Amygdala (tissue), 56 donors: ENCODE measurements at places on chromosomes 11 and 22.

GRCh38 chr11:13669544-13670488 lies 1.3 kb downstream of the FAR1 start:
- DNase-seq = no peak

GRCh38 chr11:1130276-1131032 lies 27.3 kb upstream of the MUC5AC start:
- no peak for DNase-seq

DNA sequence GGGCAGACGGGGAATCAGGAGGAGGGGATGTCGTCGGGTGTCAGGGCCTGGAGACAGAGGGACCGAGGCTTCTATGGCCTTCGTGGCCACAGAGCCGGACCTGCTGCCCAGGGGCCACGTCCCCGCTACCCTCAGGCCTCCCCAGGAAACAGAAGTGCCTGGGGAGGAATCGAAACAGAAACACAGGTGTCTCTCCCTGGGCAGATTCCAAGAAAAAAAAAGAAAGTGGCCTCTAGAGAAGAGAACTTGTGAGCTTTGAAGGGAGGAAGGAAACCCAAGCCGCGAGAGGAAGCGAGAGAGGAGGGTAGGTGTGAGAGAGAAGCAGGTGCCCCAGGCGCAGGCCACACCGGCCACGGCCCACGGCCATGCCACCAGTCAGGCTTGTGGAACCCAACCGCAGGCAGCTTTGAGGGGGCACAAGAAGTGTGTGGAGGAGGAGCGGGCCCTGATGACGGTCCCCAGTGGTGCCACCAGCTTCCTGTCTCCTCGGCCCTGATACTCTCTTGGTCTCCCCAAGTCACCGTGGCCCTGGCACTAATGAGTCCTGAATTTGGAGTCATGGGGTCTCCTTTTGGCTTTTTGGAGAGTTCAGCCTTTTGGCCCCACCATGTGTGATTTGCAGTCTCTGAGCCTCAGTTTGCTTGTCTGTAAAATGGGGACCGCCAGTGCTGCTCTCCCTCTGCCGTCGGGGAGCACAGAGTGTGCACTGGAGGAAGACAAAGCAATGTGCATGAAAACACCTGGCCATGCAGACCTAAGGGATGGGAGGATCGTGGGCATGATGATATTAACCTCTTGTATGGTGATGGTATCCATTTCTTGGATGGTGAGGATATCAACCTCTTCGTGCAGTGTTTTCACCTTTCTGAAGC lies 25.2 kb downstream of the LIF start:
- no peak for DNase-seq

- no peak for DNase-seq
These were observed 12.0 kb downstream of the ALG8 start for GRCh38 chr11:78127403-78127802.

GRCh38 chr11:18624161-18624560 lies 10.0 kb downstream of the SPTY2D1 start:
- no peak for DNase-seq

DNA sequence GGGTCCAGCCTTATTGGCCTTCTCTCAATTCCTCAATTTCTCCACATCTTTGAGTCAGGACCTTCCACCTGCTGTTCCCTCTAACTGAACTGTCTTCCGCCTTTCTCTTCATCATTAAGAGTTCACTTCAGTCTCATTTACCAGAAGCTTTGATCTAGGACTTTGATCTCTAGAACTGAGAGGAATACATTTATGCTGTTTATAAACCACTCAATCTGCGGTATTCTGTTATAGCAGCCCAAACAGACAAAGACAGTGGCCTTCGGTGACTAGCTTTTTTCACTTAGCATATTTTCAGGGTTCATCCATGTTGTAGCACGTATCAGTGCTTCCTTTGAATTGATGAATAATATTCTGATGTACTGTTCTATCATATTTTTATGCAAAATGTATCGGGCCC lies 10.5 kb downstream of the CLPB start:
- DNase-seq = no peak

GRCh38 chr11:31509051-31509428 lies 382 bp downstream of the IMMP1L start:
- DNase-seq = no peak

- no peak for DNase-seq
These were observed 139.9 kb downstream of the C11orf91 start for GRCh38 chr11:33560729-33561128.

- no peak for DNase-seq
These were observed 49.1 kb downstream of the RTN4R start for GRCh38 chr22:20218987-20219386.

GRCh38 chr22:45278125-45278524 lies 6.6 kb upstream of the UPK3A start:
- DNase-seq = no peak

DNA sequence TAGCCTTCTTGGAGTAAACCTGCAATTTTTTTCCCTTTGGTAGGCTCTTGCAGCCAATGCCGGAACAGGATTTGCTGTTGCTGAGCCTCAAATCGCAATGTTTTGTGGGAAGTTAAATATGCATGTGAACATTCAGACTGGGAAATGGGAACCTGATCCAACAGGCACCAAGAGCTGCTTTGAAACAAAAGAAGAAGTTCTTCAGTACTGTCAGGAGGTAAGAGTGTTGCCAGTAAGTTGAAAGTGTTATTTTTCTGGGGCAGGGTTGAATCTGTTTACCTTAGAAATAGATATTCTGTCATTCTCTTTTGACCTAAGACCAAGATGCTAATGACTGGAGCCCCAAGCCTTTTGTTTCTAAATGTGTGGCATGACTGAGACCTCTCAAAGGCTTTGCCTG lies 39.7 kb downstream of the APLP2 start:
- no peak for DNase-seq

DNA sequence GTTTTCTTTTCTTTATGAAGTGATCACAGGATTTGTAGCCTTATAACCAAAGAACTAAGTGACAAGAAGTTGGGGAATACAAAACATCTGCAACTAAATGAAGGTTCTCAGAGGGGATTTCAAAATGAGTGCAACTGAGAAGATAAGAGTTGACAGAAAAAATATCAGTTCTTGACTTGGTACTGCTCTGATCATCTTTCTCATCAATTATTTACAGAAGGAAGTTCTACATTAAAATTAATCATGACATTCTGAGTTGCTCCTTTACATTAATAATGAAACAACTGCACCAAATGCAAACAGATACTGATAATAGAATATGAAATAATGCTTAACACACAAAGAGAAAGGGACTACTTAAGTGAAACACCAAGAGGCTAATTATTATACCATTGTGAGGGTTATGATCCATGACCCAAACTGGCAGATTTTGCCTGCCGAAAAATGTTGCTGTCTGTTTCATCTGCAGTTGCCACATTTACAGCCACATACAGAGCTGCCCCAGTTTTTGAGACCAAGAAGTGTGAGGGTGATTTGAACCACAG lies 561.9 kb upstream of the ANO5 start:
- DNase-seq = no peak

- no peak for DNase-seq
These were observed 8.1 kb downstream of the SHANK2 start for GRCh38 chr11:71244116-71244810.

DNA sequence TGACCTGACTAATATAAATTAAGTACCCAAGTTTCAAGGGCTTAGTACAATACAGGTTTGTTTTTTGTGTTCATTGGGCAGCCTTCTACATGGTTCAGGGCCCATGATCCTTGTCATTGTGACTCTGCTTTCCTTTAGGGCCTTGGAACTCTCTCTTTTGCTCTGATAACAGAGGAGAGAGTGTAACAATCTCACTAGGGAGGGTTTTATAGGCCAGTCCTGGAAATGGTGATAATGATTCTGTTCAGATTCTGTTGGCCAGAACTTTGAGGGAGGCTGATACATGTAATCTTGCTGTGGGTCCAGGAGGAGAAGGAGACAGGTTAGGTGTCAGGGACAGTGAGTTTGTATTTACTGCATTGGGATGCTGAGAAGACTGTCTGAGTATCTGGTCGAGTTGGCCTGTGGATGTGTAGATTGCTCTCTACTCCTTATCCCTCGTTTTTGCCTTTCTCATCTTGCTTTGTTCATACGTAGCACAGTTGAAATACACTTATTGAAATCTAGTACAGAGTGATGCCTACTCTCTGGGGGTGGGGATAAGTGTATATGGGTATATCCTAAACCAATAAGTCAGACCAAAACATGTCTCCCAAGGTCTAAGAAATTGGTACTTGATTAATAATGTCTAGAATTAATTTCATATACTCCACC lies 37.5 kb upstream of the HEPHL1 start:
- no peak for DNase-seq

GRCh38 chr11:11973866-11974265 lies 34.6 kb downstream of the DKK3 start:
- DNase-seq = no peak

- DNase-seq = no peak
These were observed 15.4 kb downstream of the TENM4 start for GRCh38 chr11:79425463-79425862.

- peak; percentile 88 for DNase-seq
These were observed 269.9 kb upstream of the SORL1-AS1 start for GRCh38 chr11:121722431-121723245.

- no peak for DNase-seq
These were observed 6.3 kb upstream of the SYCE3 start for GRCh38 chr22:50569041-50569459.

DNA sequence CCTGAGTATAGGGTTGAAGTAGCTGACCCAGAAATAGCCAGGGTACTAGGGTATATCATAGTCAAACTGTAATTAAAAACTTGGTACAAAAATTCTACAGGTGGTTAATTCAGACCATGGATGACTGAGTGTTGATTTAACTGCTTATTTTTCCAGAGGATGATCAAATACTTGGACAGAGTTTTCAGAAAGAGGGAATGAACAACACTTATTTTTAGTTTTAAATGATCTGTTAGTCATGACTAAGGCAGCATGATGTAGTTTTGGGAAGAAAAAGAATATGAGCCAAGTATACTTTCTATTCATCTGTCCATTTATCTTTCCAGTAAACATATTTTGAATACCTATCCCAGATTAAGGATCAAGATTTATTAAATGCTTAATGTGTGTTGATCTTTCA lies 19.8 kb upstream of the CCDC89 start:
- DNase-seq = no peak

DNA sequence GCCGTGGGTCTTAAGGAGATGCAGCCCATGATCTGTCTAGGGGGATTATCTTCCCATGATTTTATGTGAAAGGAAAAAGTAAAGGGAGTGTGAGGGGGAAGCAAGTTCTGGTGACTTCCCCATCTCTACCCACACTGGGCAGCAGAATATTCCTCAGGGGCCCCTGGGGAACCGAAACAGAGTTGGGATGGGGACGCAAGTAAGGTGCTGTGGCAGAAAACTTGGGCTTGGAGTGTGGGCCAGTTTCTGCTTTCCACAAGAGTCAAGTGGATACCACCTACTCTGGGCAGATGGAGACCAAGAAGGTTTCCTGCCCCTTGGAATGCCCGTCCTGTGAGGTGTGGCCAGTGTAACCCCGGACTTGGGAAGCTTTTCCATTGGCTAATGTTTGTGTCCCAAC lies 64.4 kb downstream of the SGSM3 start:
- DNase-seq = no peak

DNA sequence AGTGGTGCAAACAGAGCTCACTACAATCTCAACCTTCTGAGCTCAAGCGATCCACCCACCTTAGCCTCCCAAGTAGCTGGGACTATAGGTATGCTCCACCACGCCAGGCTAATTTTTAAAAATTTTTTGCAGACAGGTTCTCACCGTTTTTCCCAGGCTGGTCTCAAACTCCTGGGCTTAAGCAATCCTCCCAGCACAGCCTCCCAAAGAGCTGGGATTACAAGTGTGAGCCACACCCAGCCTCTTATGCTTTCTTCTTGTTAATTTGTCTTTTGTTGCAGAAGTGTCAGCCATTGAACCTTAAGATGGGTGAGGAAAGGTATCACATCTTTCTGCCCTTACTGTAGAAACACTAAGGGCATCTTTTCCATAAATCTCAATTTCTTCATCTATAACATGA lies 34.9 kb downstream of the DENND5A start:
- DNase-seq = no peak

DNA sequence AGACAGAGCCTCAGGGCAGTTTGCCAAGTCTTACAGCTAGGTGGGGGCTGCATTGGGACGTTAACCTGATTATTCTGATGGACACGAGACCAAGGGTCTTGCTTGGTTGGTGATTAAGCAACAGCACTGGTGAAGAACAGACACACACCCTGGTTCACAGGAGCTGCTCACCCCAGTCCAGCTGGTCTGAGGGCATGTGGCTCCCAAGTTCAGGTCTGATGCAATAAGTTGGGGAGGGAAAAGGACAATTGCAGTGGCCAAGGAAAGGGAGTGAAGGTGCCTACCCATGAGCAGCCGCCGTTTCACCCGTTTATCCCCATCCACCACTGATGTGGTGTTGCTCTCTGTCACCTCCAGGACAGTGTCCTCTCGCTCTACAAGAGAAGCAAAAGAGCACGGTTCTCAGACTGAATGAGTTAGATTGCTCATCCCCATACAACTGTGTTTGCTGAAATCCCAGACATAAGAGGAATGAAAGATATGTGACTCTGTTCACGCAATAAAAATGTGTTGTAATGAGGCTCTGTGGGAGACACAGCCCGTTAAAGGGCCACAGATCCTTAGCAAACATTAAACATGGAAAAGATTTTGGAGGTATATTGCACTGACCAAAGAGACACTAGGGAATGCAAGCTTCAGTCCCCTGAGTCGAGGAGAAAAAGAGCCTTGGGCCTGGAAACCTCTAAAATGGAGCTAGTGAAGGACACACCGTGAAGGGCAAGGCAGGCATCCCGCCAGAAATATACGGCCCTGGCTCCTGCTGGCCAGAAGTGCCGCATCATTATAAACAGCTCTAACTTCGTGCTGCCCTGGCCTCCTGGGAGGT lies 25.6 kb downstream of the SCUBE2 start:
- no peak for DNase-seq

GRCh38 chr11:12086271-12087074 lies 23.9 kb upstream of the MICAL2 start:
- DNase-seq = no peak

DNA sequence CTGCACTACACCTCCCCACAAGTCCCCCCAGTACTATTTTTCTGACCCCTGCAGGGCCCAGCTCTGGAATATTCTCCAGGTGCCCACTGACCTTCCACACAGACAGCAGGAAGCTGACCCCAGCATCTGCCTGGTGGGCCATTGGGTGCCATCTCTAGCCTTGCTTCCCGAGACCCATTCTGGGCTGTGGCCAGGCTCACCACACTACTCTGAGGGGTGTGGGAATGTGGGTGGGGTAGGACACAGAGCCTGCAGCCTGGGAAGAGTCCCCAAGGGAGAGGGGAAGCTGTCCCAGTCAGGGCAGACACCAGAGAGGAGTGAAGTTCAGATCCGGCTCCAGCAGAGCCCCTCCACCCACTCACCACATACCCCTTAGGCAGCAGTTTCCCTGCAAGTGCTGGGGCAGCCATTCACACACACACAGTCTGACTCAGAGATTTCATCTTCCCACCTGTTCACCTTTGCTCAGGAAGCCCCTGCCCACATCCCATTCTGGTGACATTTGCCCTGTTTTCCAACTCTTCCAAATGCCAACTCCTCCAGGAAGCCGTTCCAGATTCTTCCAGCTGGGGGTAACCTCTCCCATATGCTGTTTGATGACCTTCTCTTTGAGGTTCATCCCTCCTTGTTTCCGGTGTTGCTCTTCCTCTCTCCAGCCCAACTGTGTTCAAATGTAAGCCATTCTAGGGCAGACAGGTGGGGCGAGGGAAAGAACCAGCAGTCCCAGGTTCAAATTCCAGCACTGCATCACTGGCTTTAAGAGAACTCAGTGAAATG lies 1.9 kb downstream of the SLCO2B1 start:
- DNase-seq = no peak
